ENCODE measurements at places on chromosomes 13 and 19.

DNA sequence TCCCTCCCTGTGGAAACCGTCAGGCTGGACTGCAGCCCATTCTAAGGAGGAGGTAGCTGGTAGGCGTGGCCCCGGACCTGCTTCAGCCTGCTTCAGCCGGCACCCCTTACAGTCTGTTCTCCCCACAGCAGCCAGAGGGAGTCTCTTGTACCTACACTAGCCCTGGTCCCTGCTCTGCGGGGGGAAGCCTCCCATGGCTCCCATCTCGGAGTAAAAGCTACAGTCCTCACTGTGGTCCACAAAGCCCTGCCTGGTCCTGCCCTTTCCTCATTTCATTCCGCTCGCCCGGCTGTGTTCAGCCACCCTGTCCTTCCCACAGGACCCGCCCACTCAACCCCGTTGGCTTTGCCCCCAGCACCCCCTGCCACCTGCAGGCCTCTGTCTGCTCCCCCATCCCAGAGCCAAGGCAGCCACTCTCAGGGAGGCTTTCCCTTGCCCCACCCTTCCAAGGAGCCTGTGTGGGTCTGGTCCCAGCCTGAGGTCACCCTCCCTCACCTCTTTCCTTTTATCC lies 1.3 kb downstream of the PGLYRP1 start:
- DNase-seq, result no peak

DNA sequence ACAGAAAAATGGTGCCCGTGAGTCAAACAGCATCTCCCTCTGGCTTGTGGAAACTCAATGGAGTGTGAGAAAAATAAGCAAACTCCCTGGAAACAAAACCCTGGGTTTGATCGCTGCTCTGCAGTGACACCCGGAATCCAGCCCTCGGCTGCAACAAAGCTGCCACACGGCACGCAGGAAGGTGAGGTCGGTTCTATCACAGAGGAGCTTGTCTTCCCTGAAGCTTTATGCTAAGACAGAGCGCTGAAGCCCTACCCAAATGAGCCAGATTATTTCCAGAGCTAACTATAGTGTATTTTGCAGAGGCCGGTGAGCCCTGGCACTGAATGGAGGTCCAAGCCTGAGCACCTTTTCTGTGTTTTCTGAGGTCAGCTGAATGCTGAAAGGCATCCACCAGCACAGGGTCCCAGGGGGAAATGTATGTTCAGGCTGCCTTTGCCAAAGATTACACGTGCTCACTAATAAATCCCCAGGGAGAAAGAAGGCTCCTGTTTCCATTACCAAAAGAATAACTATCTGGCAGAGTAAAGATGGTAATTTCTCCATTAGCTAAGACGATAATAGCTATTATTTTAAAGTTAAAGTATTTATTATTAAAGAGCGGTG lies 77.8 kb downstream of the TSHZ3 start:
- no peak for DNase-seq

DNA sequence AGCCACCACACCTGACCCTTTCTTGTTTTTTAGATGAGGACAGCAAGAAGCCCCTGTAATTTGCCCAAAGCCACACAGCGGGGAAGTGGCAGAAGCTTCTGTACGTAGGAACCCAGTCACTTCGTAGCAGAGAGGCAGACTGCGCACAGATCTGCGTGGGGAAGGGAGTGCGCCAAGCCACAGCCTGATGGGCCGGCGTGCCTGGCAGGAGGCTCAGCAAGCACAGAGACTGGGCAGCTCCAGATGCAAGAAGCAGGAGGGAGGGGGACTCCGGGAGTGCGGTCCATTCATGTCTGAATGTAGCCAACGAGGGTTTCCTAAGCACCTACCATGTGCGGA lies 347 bp upstream of the TJP3 start:
- no peak for DNase-seq

- DNase-seq, result no peak
Observed at GRCh38 chr19:30722186-30722585, 350.0 kb downstream of the ZNF536 start.

DNA sequence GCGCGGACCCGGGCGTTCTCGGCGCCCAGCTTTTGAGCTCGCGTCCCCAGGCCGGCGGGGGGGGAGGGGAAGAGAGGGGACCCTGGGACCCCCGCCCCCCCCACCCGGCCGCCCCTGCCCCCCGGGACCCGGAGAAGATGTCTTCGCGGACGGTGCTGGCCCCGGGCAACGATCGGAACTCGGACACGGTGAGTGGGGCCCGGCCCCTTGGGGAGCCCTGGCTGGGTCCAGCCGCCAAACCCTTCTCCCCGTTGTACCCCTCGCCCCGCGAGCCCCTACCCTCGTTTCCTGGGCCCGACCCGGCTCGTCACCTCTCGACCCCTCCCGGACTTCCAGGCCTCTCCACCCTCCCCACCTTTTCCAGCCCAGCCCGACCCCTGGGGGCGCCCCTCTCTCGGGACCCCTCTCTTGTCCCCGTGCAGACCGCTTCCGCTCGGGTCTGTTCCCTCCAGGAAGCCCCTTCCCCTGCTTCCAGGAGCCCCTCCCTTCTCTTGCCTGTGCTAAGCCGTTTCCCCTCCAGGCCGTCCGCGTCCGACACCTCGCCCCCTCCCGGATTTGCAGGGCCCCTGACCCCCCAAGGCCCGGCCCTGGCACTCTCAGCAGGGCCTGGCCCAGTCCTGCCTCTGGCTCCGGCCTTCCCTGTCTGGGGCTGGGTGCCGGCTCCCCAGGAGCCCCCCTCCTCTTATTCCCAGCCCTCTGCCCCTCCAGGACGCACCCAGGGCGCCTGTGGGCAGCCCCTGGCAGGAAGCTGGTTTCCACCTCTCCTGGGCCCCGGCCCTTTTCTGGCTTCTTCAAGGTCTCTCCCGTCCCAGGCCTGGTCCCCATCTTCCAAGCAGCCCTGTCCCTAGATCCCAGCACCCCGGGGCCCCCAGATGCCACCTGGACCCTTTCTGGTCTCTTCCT lies 632 bp downstream of the MARK4 start:
- DNase-seq, result no peak

GRCh38 chr13:77386880-77387606 lies 60.1 kb upstream of the MYCBP2 start:
- DNase-seq, result no peak

GRCh38 chr19:30528919-30529318 lies 156.7 kb downstream of the ZNF536 start:
- DNase-seq, result no peak

GRCh38 chr13:27349458-27349857 lies 75.0 kb upstream of the GTF3A start:
- DNase-seq, result no peak

- DNase-seq, result no peak
Observed at GRCh38 chr13:102567857-102568256, 28.9 kb upstream of the TPP2 start.

DNA sequence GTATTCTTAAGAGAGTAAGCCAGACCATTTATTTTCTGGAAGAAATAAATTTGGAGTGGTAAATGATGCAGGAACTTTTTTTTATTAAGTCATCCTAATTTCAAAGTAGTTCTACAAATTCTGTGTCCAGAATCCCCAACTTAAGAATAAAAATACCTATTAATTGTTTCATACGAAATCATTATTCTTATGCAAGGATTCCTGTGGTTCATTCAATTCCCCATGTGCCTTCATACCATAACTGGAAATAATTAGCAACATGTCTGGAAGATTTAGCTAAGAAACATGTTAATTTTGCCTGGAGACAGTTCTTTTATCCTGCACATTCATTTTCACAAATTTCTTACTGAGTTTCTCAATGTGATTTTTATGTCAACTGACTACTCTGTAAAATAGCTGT lies 408.6 kb downstream of the PCDH9 start:
- DNase-seq, result no peak

GRCh38 chr13:110509971-110510786 lies 51.3 kb downstream of the RAB20 start:
- DNase-seq, result no peak

- no peak for DNase-seq
Observed at GRCh38 chr19:16200038-16201010, 2.6 kb downstream of the AP1M1 start.

- DNase-seq, result no peak
Observed at GRCh38 chr13:113860665-113861432, 3.0 kb downstream of the GAS6 start.

Measured in stimulated activated CD4-positive, alpha-beta T cell treated with anti-CD3 and anti-CD28 coated beads, Interleukin-1b, Interleukin-23, amount 100 ng/mL, for 48 hours (primary cell).